Activated CD4-positive, alpha-beta T cell treated with anti-CD3 and anti-CD28 coated beads for 4 hours (primary cell): ENCODE measurements at places on chromosomes 5 and 9.

DNA sequence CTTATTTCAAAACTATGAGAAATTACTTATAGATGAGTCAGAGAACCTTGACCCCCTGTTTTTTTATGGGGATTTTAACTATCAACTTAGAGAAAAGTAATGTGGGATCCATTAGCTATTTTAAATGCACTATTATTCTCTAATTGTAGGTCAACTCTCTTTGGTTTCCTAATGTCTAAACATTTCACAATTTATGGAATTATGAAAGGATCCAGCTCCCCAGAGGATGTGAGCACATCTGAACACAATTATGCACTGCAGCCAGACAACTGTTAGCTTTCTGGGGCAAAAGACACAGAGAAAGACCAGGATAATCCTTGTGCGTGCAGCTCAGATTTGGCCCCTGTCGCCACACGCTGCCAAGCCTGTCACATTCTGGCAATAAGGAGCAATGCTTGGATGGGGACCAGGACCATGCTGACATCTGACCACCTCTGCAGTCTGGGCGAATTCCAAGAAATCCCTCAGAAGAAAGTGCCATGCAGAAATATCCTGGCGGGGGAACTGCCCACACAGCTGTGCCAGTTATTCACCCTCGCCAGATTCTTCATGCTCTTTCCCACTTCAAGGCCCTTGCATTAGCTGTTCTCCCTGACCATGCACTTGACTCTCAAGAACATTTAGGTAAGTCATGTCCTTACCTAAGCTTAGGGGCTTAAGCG is 22.2 kb upstream of the CMBL start:
- no peak for DNase-seq

DNA sequence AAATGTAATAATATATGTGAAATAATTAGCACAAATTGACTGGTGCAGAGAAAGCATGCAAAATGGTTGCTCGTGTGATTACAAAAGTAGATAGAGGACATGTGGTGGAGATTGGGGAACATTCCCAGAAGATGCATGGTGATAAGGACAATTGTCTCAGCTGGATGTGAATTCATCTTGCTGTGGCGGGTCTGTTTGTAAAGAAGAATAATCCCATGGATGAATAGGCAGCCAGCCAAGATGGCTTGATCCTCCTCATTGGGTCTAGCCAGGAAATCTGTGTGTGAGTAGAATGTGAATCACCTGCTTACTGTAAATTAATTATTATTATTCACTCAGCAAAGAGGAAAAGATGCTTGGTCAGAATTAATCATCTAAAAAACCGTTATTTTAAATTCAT is 12.6 kb upstream of the DPYSL3 start:
- DNase-seq, result no peak

GRCh38 chr5:109141222-109142200 is 268.3 kb downstream of the PJA2 start:
- no peak for DNase-seq

GRCh38 chr9:98823666-98824334 is 16.3 kb downstream of the GALNT12 start:
- no peak for DNase-seq

- DNase-seq, result no peak
Observed at GRCh38 chr5:171846323-171846722, 60.7 kb downstream of the SMIM23 start.

DNA sequence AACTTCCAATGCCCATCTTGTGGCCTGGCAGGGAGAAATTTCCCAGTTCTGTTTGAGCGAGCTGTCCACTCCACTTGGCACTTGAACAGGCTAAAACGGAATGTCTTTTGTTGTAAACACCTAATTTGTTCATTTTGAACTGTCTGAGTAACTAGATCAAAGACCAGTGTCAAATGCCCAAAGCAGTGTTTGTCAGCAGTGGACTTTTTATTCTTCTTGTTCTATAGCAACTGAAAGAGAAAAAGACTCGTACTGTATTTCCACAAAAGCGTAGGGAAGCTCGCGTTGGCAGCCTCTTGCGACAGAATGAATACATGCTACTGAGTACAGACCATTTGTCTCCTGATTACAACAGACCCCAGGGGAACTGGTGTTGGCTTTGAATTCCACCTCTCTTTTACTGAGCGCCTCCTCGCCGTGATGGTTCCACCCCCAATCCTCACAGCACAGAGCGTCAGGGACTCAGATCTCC is 601.8 kb upstream of the ZNF608 start:
- no peak for DNase-seq
